Esophagus mucosa (tissue), 1 donor: ENCODE measurements at places on chromosomes 16 and 17. TPM values are rescaled to one million over a fixed set of nuclear protein-coding genes. Genes with fewer than 3 reads are reported as not detected.

Gene MYL11
- 2.2 TPM for total RNA-seq

Gene CD300LF
- total RNA-seq = 0.40 TPM

Gene IFT20
- 14.0 TPM for total RNA-seq

Gene PLLP
- total RNA-seq = 9.3 TPM

Gene ITGB4
- total RNA-seq = 134 TPM

Gene CLEC3A
- total RNA-seq = not detected

Gene HDAC5
- total RNA-seq = 32.0 TPM

Gene RSKR
- 4.2 TPM for total RNA-seq

Gene PGAP3
- 22.4 TPM for total RNA-seq

DNA sequence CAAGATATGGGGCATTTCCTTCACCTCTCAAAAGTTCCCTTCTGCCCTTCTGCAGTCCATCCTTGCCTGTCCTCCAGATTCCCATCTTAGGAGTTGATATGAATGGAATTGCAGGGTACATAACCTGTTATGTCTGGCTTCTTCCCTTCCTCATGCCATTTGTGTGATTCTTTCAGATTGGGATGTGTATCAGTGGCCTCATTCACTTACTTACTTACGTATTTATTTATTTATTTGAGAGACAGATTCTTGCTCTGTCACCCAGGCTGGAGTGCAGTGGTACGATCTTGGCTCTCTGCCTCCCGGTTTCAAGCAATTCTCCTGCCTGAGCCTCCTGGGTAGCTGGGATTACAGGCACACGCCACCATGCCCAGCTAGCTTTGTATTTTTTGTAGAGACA lies 6.2 kb upstream of the TMEM94 start:
- ATAC-seq = no peak

DNA sequence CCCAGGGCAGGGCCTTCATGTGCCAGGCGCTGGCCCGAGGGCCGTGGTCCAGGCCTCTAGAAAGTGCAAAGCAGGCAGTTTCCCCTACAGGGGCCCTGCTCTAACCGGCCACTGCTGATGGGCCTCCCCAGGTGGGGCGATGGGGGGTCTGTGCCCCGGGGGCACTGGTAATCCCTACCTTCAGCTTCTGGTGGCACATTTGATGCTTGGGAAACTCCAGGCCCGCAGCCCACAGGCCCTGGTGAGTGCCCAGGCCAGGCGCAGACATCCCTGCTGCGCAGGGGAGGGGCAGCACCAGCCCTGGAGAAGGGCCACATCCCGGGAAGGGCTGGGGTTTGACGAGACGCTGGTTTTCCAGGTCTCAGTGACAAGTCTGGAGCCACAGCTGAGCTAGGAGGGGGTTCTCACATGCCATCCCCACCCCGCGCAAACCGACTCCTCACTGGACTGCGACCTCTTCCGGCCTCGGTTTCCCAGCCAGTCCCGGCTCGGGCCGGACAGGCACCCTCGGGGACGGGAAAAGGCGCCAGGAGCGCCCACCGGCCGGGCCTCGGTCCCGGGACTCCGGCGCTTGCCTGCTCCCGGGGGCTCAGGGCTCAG lies 1.6 kb downstream of the DOC2B start:
- no peak for ATAC-seq

GRCh38 chr17:70420861-70421445 lies 251.6 kb downstream of the KCNJ2 start:
- peak; percentile 88 for ATAC-seq

- ATAC-seq = no peak
Measured at GRCh38 chr17:79950306-79950705, 85.4 kb downstream of the TBC1D16 start.

GRCh38 chr16:67415872-67416793 lies at the start of gene ZDHHC1:
TSS of gene ZDHHC1 (minus strand) at chr16:67416477. CDS start at chr16:67407775, 8,702 bp downstream.
- peak; percentile 91 for ATAC-seq

DNA sequence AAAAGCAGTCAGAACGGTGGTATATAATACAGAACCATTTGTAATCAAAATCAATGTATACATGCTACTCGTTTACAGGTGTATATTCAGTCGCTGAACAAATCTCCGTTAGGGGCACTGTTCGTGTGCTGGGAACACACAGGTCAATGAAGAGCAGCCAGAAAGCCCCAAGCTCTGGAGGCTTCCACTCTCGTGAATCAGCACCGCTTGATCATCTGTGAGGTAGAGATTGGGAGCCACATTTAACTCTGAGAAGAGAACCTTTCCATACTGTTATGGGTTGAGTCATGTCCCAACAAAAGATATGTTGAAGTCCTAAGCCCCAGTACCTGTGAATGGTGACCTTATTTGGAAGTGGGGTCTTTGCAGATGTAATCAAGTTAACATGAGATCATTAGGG lies 5.4 kb upstream of the CYTH1 start:
- peak; percentile 48 for ATAC-seq

DNA sequence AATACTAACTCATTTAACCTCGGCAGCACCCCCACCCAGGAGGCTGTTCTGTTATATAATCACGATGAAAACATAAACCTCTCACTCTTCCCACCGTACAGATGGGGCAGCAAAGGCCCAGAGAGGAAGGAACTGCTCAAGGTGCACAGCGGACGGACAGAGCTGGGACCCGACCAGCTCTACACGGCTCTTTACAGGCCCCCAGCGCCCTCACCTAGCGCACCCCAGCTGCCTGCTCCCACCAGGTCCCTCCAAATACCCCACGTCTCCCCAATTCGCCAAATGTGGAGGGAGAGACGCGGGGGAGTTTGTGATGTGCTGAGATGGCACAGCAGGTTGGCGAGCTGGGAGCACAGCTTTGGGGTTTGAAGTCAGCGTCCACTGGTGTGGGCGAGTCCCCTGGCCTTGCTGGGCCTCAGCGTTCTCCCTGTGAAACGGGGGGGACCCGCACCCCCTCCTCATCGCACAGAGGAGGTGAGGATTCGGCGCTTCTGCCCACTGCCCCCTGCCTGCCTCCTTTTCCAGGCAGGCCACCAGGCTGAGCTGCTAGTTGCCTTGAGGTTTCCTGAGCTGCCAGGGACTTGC lies 54.1 kb downstream of the CBFA2T3 start:
- ATAC-seq = no peak

DNA sequence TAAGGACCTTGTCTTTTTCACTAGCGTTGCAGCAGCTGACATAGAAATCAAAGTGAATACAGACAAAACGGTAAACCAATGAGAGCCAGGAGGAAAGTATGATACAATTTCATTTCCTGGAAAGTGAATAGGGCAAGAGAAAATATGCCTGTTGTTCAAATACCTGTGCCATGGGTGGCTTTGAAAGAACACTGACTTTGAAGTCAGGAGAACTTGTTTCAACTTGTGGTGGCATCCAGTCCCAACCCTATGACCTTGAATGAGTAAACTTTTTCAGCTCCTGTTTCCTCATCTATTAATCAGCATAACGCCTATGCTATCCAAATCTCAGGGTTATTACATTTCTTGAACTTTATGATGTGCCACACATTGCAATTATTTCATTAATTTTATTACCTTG lies 173.7 kb upstream of the HS3ST3A1 start:
- ATAC-seq = peak; percentile 87

- no peak for ATAC-seq
Measured at GRCh38 chr16:50967827-50968612, 183.1 kb downstream of the SALL1 start.

- ATAC-seq = peak; percentile 72
Measured at GRCh38 chr16:50763211-50763610, 21.3 kb downstream of the CYLD start.

- ATAC-seq = peak; percentile 3
Measured at GRCh38 chr17:81902653-81903414, 796 bp downstream of the NPB start.
